ENCODE measurements at places on chromosomes 2 and 18. TPM values are rescaled to one million over a fixed set of nuclear protein-coding genes. Genes with fewer than 3 reads are reported as not detected.
A peak's percentile ranks its signal among the peaks of the same experiment; 100 is the strongest.

GRCh38 chr2:225233234-225233633 lies 166.3 kb upstream of the NYAP2 start:
- DNase-seq: peak; percentile 33

GRCh38 chr18:54159906-54160305 lies 64.6 kb downstream of the MBD2 start:
- no peak for DNase-seq

DNA sequence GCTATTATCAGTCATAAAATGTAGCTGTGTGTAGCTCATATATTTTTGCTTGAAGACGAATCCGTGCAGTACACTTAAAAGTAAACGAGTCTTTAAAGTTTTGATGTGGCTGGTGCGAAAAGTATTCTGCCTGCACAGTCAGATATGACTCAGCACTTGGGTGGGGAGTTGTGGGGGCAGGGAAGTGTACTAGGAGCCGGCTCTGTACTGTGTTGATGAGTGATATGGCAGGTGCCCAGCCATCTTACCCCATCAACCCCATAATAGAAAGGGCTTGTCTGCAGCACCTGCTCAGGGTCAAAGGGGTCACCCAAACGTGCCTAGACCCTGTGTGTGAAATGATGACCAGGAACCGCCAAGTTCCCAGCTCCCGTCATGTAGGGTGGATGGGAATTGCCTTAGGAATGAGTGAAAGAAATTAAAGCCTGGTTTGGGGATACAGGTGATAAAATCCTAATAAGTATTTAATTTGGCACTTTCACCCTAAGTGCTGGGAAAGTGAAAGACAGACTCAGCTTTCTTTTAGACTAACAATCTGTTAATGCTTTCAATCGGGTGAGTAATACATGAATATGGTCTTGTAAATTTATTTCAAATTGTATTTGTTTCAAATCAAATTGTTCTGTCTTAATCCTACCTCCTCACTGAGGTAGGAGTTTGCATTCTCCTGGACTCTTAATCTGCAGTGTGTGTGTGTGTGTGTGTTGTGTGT lies 48.0 kb downstream of the BCL2L11 start:
- DNase-seq: peak; percentile 61

DNA sequence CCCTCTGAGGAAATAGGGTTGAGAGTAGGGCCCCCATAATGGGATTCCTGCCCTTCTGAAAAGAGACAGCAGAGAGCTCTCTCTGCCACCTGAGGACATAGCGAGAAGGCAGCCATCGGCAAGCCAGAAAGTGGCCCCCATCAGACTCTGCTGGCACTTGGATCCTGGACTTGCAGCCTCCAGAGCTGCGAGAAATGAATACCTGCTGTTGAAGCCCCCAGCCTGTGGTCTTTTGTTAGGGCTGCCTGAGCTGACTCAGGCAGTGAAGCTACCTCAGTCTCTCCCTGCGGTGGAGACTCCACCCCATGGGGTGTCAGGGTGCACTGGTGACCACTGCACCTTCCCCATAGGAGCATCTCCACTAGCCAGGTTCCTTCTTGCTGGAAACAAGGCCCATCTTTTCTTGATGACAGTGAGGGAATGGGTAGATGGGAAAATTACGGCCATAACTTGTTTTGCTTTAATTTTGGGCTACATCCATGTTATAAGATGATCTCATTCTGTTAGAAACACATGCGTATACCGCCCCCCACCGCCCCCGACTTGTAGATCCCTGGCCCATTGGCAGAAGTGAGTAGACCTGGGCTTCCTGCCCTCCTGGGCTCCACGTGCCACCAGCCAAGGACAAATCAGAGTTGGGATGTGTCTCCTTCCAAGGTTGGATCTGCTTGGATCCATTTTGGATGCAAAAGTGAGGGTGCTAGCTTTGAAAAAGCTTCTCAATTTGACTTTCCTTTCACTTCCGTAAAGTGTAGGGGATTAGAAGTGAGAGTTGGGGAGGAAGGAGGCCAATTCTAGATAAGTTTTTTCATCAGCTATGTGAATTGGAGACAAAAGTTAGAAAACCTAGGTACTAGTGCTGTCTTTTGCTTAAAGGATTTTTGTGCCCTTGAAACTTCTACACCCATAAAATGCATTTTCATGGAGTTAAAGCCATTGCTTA lies 42.9 kb downstream of the NCK2 start:
- no peak for DNase-seq

DNA sequence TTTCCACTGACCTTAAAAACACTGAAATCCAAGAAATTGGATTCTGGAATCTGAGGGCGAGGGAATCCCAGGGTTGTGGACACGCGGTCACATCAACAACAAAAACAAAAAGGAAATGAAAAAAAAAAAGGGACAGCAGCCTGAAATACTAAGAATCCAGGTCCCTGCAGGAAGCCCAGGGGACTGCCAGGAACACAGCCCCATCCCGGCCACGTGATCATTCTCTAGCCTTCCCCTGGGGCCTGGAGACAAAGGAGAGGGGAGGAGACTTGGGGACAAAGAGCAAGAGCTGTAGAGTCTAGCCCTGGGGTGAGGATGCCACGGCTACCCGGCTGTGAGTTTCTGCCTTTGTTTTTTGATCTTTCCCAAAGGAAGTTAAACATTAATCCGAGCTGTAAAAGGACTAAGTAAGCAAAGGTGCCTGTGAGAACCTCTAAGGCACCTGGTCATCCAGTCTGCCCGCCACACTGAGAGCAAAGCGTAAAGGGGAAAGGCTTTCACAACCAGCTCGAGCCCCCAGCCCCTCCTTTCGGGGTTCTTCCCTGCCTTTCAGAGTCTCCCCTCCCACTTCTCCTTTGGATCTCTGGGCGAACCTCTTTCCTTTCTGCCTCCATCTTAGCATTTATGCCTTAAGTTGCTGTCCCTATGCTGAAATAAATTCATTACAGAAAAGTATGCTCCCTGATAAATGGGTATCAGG lies 57.9 kb upstream of the MSH2 start:
- DNase-seq: peak; percentile 96

DNA sequence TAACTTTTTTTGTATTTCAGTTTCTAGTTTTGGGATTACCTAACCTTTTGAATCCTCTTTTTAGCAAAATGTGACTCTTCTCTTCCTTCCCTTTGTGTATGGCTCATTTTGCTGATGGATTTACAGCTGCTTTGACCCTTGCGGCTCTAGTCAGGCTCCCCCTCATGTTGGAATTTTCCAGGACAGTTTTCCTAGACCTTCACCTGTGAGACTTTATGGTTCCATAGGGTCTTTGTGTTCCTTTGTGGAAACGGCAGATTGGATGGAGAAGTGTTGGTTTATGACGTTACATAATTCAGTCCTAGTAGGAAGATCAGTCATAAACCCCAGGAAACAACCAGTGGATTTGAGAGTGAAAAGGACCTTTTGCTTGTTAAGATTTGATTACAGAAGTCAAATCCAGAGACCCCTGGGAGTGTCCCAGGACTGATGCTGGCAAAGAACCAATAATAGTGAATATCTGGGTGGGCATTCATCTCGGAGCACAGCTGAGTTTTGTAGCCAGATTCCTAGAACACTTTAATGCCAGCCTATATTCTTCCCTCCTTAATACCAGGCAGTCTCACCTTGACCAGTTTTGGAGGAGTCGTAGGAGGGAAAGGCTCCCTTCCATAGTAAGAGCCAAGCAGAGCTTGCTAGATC lies 42.7 kb downstream of the SOCS6 start:
- no peak for DNase-seq

DNA sequence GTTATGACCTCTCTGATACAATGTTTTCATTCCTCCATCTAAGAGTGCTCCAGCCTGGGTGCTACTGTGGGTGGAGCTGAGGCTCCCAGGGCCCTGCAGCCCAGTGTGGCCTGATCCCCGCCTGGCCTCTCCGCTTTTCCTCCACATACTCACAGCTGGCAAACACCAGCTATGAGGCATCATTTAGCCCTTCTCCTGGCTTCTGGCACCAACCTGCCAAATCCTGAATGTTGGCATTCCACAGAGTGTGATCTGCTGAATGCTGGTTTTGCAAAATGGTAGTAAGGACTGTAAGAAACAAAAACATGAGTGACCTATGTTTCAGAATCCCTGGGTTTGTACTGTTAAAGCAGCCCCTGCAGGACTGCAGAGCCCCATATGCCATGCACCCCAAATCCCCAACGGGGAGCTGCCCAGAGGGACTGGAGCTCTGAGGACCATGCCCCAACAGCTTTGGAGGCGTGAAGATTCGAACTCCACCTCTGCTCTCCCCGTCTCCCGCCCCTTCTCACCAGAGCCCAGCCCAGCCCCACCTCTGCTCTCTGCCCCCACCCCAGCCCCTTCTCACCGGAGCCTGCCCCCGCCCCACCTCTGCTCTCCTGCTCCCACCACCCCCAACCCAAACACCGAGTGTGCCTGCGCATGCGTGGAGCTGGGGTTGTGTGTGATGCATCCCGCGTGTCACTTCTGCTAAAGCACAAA lies 4.2 kb downstream of the SLC66A2 start:
- no peak for DNase-seq

- no peak for DNase-seq
These were observed 30.8 kb downstream of the SESTD1 start for GRCh38 chr2:179233626-179234430.

- no peak for DNase-seq
These were observed 102.5 kb downstream of the BARD1 start for GRCh38 chr2:214706986-214707385.

GRCh38 chr2:231717281-231718171 lies 9.2 kb downstream of the PTMA start:
- DNase-seq: peak; percentile 80

- DNase-seq: no peak
These were observed 283.3 kb upstream of the VWC2L start for GRCh38 chr2:214127571-214127970.

- no peak for DNase-seq
These were observed 133.0 kb downstream of the SLC8A1 start for GRCh38 chr2:40318921-40319320.

DNA sequence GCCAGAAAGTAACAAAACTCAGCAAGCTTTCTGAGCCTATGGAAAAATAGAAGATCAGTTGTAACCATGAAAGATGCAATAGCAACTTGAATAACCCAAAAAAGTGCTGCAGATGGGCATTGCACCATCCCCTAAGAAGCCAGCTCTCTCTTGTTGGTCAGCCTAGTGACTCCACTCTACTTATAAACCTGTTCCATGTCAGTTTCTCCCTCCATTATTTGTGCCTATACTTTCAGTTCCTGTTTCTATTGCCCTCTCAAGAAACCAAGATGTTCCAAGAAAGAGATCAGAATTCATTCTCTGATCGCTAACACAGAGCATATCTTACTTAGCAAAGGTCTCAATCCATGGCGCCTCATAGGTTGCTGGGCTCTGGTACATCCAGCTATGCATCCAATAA lies 170.3 kb upstream of the MAP2 start:
- no peak for DNase-seq

DNA sequence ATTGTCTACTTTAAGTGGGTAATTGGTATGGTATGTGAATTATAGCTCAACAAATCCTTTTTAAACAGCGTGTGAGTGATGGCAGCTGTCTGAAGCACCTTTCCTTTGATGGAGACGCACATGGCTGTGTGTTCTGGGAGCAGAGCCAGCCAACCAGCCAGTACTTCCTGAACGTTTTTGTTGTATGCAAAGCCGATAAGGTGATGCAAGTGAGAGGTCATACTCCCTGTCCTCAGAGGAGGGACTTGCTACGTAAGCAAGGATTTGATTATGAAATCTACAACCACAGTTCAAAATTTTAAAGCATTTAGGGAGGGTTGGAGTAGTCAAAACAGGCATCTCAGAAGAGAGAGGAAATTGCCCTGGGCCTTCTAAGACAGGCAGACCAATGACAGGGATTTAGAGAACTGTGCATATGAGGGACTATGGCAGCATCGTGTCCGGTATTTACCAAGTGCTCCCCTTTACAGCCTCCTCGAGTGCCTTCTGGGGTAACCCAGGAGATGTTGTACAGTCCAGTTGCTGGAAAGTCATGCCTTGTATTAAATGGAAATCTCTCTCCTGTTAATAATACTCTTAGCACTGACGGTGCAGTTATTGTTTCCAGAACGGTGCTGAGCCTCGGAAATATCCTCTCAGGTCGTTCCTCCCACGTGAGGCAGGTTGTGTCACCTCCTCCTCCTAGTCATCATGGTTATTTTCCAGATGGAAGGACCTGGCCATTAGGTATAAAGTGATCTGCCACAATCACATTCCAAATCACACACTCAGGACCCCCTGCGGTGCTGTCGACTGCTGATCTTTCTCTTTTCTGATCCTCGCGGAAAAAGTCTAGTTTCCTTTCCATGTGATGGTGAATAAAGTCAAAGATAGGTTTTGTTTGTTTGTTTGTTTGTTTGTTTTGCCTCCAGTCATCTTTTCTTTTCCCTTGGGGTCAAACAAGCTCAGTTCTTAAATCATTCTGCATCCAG lies 28.4 kb downstream of the ARHGEF4 start:
- peak; percentile 91 for DNase-seq

DNA sequence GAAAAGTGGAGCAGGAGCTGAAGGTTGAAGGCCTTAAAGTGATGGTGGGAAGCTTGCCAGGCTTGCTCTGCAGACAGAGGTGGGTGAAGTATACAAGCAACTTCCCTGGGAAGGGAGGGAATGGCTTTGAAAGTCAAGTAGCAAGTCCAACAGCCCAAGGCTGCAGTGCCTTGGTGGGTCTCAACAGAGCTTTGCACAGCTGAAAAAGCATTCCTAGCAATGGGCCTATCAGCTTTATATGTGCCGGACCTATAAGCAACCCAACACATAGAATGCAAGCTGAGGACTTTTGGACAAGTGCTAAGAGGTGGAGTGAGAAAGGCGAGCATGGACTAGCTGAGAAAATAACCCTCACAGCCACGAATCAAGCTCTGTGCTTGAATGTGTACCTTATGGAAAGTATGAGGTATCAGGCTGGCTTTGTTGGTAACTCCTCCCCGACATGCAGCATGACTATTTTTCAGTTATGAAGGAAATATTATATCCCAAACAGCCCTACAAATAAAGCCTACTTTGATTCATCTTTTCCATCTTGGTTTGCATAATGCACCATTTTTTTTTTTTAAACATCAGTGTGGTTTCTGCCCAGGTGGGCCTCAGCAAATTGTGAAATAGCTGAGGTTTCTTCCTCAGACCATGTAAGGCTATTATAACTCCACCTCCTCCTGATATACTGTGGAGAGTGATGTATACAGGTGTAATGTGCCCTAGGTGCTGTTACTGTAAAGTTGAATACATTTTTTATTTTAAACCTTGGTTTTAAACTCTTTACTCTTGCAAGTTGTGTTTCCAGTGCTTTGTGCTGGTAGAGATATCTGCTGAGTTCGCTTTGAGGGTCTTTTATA lies 241.4 kb upstream of the CXCR4 start:
- DNase-seq: no peak

Gene BMP10
- total RNA-seq: not detected

Gene SIX3
- not detected for total RNA-seq

Gene GTF3C2
- total RNA-seq: 29.9 TPM

Gene HOXD12
- total RNA-seq: not detected

Gene FAM237A
- total RNA-seq: not detected

Gene HOXD9
- 2.1 TPM for total RNA-seq

Gene SLC38A11
- total RNA-seq: not detected

All from H4 (cell line).